Inflammatory macrophage treated with lipopolysaccharide for 4 hours (primary cell): ENCODE measurements at places on chromosomes 11 and 22.

- no peak for DNase-seq
Observed at GRCh38 chr11:69129647-69130046, 26.1 kb upstream of the SMIM38 start.

DNA sequence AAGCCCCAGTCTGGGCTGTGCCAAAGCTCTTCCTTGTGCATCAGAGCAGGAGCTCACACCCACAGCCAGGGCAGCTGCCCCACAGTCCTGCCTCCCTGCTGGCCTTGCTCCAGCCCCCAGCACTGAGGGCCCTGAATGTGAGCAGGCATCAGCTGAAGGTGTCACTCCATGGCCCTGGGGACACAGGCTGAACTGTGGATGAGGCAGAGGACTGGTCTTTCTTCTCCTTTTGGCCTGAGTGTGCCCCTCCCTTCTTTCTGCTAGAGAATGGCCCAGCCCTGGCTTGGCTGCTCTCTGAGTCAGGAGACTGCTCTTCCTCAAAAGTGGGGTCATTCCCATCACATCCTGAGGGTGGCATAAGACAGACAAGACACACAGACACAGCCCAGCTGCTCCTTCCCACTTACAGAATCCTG lies 16.2 kb downstream of the OTOG start:
- peak; percentile 35 for DNase-seq

DNA sequence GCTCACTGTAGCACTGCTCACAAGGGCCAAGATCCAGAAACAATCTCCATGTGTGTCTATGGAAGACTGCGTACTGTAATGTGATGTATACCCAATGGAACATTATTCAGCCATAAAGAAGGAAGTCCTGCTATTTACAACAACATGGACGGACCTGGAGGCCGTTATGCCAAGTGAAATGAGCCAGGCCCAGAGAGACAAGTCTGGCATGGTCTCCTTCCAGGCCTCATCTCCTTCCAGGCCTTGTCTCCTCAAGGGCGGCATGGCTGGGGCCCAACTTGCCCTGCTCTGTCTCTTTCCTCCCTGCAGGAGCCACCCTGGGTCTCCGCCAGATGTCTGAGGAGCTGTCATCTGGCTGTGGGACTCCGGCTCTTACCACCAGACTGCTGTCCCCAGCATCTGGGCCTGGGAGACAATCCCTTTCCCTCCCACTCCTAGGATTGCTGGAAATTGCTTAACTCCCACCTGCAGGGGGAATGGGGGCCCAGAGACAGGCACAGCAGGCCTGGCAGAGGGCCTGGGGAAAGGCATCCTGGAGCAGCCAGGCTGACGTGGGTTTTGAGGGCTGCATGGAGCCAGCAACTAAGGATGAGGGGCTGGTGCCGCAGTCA lies 1326.6 kb downstream of the TBC1D22A start:
- DNase-seq = no peak

DNA sequence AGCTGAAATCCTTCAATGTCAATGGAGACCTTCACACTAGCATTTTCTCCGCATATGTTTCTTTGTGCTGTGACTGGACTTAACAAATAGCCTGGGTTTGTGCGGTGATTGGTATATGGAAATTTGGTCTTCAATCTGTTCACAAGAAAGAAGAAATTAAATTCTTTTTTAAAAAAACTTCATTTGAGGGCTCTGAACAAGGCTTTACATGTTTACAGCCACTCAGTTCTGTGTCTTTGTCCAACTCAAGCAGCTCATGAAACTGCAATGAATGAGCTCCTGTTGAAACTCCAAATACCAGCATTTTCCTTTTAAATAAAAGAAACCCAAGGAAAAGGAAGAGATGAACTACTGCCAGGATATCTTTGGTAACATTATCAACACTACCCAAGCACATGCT lies 57.3 kb downstream of the PIK3C2A start:
- no peak for DNase-seq

DNA sequence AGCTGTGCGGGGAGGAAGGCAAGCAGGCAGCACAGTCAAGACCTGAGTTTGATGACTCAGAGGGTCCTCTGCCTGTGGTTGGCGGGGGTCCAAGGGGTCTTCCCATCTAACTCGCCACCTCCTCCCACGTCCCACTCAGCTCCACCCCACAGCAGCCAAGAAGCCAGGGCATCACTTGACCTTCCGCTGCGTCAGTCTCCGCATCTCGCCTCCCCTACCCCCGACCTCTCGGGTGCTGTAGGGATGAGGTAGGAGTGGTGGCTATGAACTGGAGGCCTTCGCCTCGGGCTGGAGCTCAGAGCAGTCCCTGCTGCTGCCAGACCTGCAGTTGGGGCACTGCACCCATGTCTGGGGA lies 90.6 kb downstream of the CDKN1C start:
- DNase-seq = no peak

GRCh38 chr11:69211920-69212797 lies 56.4 kb downstream of the SMIM38 start:
- no peak for DNase-seq

- no peak for DNase-seq
Observed at GRCh38 chr11:61728066-61728939, 24.1 kb upstream of the MYRF start.

- peak; percentile 74 for DNase-seq
Observed at GRCh38 chr11:113728814-113729213, 22.7 kb upstream of the TMPRSS5 start.

DNA sequence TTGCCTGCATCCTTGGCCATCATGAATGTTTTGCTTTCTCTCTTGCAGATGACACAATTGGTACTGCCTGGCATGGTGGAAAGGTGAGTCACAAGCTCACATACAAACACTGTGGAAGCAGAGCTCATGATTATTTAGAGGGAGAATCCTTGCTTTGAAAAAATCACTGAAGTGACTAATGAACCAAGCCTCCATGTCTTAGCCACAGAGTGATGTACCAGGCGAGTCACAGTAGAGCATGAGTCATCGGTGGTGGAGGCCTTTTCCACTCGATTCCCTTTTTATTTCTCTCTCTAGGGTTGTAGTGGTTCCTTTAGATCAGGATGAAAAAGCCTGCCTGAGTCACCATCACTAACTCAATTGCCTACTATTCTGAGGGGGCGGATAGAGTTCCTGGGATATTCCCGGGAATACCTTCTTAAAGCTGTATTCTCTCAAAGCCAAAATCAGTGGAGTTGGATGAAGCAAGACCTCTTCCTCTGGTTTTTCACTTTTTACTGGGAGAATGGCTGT lies 49.6 kb upstream of the ALKBH3 start:
- DNase-seq = peak; percentile 95

GRCh38 chr22:21606775-21607174 lies 23.0 kb downstream of the YDJC start:
- DNase-seq = no peak

DNA sequence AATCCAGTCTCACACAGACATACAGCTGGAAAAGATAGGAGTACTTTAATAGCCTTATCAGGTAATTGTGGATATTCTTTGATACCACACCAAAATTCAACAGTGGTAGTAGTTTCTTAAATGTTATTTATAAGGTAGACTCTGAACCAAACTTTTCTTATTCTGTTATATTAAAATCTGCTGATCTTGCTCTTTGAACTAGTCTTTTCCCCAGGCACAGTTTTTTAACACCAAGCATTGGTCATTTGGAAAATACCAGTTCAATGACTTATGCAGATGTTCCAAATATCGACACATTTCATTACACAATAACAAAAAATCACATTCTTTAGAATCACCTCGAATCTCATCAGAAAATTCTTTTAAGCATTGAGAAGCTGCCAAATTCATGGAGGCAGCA lies 7.6 kb downstream of the TRIM66 start:
- DNase-seq = no peak

GRCh38 chr22:39184586-39185577 lies 32.4 kb upstream of the CBX7 start:
- DNase-seq = no peak

GRCh38 chr22:44776605-44777363 lies 24.4 kb downstream of the ARHGAP8 start:
- no peak for DNase-seq

GRCh38 chr11:69825941-69826340 lies 6.7 kb upstream of the FGF3 start:
- no peak for DNase-seq

- no peak for DNase-seq
Observed at GRCh38 chr11:82810326-82810725, 76.7 kb upstream of the FAM181B start.

DNA sequence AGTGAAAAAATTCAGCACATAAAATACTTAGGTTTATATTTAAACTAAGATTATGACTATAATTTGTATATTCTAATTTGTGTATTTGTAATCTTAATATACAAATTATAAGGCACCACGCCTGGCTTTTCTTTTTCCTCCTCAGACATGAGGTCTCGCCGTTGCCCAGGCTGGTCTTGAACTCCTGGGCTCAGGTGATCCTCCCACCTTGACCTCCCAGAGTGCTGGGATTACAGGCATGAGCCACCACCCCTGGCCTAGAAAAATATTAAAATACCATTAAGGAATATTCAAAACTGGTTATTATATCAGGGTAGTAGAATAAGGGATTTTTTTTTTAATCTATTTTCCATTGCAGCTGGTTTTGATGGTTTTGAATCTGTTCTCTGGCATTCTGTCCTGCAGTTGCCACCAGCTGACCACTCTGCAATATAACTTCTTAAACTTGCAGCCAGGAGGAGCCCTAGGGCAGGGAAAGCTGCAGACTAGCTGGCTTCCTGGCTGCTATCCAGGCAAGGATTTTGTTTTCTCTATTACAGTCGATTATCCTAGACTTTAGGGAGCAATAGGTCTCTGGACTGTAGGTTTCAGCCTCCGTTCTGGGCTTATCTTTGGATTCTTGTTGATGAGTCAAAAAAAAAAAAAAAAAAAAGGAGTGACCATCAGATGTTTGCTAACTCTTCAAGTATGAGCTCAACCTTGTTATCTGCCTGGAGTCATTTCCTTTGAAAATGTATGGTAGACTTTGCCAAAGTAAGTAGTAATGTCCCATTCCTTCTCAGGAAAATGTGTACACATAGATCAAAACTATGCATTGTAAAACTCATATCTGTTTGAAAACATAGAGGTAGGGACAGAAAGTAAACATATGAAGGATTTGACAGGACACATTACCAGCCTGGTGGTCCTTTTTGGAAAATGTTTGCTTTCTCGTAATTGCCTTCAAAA lies 13.2 kb downstream of the POLA2 start:
- DNase-seq = peak; percentile 75

DNA sequence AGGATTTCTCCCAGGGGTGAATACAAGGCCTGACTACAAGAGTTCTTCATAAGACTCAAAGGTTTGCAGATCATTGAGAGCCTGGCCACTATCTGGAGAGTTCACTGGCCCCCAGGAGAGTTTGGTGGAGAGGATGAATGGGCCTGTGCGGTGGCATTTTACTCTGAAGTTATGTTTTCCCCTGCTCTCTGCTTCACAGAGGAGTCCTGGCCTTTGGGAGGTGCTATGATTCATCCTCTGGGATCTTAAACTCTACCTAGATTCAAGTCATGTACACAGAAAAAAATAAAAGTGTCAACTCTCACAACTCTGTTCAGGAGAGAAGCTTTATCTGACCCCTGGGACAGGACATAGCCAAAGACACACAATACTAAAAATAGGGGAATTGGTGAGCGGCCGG lies 159.1 kb upstream of the CARD18 start:
- no peak for DNase-seq

DNA sequence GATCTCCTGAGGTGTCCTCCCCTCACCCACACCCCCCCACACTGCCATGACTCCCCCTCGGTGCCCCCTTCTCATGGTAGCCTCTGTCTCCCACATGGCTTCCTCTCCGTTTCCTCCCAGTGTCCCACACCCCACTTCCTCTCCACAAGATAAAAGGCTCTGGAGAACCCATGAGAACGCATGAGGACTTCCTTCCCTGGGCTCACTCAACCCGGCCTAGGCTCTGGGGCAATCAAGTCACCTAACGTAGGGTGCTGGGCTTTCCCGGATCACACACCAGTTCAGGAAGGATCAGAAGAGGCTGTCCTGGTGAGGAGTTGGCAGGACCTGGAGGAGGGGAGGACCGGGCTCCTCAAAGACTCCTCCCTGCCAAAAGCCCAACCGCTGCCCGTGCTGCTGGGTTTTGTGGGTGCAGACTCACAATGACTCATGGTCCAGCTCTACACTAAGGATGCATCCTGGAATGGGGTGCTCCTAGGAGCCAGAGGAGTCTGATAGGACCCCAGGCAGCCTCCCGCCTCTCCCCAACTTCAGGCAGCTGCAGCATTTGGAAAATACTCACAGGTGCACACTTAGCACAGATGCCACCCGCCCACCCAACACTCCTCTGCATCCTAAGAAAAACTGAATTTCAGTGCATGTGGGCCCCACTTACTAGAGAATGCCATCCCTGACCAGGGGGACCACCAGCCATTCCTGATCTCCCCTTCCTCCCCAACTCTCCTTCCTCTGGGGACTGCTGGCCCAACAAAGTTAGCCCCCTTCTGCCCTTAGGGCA lies 21.0 kb downstream of the SLC22A12 start:
- peak; percentile 52 for DNase-seq

DNA sequence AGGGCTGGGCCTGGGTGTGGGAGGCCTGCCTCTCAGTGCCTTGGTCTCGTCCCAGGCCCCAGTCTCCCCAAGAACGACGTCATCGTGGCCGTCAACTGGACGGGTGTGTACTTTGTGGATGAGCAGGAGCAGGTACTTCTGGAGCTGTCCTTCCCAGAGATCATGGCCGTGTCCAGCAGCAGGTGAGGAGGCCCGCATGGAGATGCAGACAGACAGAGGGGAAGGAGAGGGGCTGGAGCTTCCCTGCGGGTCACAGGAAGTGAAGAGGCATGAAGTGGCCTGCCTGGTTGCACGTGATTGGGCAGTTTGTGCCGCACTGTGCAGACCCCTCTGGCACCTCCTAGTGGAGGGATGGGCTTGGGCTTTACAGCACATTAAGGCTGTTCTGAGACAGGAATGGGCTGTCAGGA lies 70.4 kb downstream of the MYO7A start:
- DNase-seq = peak; percentile 14

DNA sequence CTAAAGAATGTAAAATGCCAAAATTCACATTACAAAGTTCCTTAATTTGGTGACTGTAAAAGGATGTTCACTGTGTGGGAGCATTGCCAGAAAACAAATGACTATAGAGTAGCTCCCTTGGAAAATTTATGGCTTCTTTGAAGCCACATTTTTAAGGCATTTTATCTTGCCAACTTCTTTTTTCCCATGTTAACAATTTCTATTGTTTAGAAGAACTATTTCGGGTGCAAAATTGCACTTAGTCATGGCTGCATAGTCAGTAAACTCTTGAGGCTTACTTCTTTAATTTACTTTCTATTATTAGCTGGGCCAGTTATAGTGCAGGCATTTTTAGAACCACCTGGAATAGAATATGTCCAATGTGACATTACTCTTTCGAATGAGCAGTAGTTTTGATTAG lies 515.3 kb downstream of the JRKL start:
- no peak for DNase-seq

GRCh38 chr11:126338346-126339055 lies 17.0 kb upstream of the ST3GAL4 start:
- DNase-seq = no peak

DNA sequence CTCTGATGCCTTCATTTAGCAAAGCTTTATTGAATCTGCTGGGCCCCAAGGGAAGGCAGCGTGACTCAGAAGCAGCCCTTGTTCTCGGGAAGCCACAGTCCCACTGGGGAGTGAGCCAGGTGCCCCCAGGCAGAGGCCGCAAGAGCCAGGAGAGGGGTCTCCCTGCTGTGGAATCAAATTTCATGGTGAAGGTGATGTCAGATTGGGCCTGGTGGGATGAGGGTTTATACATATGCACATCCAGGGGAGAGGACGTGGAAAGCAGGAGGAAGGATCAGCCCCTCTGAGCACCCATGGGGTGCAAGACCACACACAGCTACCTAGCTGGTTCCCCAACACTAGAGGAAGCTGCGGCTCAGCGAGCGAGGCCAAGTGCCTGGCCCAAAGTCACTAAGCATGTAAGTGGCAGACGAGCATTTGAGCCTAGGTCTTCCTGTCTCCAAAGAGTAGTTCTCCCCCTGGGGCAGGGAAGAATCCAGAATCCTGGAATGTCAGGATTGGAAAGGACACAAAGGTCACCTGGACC lies 2.0 kb downstream of the SYNGR1 start:
- no peak for DNase-seq
